CD8-positive, alpha-beta T cell (primary cell): ENCODE measurements at places on chromosomes 11 and 22.

DNA sequence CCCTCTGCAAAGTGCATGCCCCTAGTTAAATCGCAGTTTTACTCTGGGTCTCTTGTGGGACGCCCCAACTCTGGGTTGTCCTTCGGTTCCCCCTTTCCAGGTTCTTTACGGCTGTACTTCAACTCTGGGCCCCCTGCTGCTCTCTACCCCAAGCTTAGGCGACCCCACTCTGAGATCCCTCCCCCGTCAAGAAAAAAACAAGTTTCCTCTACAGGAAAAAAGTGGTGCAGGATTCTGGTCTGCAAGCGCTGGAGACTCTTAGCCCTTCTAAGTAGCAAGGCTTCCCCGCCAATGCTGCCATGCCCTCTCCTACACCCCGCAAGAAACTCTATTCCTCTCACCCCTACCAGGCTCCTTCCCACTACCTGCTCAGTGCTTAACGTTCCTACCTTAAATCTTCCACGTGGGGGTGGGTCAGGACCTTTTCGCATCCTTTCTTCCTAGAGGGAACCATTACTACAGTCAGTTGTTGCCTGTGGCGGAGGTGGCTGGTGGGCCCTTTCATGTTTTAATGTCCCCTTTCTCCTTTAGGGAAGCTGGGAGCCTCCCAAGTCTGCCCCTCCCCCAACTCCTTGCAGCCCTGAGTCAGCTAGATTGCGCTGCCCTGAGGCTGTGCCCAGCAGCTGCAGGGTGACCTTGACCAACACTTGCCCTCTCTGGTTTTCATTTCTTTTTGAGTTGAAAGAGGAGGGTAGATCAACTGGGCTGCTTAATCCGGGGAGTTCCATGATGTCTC, 1.4 kb downstream of the NEFH start:
- DNase-seq = no peak

GRCh38 chr22:22554587-22555284, 4.3 kb downstream of the PRAME start:
- no peak for DNase-seq

- DNase-seq = no peak
Observed at GRCh38 chr11:115224551-115224950, 279.7 kb downstream of the CADM1 start.

DNA sequence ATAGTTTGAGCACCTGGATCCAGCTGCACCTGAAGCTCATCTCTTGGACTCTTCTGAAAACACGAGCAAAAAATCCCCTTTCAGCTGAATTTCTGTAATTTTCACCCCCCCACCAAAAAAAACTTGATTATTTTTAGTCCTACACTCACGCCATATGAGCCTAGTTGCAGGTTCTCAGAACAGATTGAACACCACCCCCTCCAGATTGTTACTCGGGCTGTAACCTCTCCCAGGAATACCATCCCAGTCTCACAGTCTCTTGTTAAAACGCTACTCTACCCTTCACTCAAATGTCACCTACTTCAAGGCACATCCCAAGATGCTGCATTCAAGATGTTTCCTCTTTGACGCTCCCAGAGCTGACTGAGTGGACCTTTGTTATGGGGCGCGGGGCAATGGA, 96.3 kb upstream of the PRDM11 start:
- no peak for DNase-seq

- no peak for DNase-seq
Observed at GRCh38 chr11:94604482-94604881, 37.3 kb downstream of the PIWIL4 start.

GRCh38 chr22:18000441-18001039, 23.8 kb downstream of the MICAL3 start:
- DNase-seq = peak; percentile 52

GRCh38 chr11:131454989-131455388, 84.6 kb downstream of the NTM start:
- DNase-seq = no peak

- DNase-seq = no peak
Observed at GRCh38 chr11:117833401-117833891, 8.9 kb upstream of the FXYD2 start.

DNA sequence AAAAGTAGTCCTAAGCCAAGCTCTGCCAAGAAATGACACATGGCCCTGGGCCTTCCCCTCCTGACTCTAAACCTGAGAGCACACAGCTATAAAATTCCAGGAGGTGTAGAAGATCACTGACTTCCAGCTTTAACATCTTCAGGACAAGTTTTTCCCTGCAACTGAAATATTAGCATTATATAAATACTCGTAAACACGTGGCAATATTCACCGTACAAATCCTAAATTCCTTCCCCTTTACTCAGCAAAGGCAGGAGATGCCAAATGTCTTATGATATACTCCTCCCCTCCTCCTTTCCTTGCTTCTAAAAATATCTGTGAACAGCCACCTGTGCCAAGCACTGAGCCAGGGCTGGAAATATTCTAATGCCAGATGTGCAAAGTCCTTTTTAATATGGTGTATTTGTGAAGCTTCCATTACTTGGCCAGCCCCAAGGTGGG, 194.0 kb downstream of the LARGE1 start:
- DNase-seq = no peak

DNA sequence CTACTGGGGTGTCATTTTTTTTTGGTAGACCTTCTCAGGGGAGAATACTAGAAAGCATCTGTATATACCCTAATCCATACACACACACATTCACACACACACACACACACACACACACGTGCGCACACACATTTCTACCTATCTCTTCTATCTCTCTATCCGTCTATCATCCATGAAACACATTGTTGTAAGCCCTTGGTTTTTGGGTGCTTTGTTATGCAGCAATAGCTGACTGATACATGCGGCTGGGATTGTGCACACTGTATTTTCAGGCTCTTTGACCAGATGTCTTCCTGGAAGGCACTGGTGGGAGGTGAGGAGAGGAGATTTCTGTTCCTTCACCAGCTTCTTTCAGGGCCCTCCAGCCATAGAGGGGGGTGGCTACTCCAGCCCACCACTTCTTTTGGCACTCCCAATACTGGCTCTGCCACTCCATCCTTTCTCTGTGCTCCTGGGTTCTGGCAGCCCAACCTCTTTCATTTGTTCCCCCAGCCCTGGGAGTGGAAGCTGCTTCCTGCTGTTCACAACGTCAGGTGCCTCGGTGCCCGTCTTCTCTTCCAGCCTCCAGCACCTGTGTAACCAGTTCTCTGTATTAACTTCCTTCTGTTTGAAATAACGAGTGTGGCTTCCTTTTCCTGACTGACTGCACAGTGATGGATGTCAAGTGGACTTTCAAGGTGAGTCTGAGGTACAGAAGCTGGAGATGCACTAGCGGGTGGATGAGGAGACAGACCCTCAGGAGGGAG, 12.4 kb upstream of the MUC2 start:
- no peak for DNase-seq

- no peak for DNase-seq
Observed at GRCh38 chr11:44949160-44950030, 1.3 kb downstream of the TP53I11 start.

DNA sequence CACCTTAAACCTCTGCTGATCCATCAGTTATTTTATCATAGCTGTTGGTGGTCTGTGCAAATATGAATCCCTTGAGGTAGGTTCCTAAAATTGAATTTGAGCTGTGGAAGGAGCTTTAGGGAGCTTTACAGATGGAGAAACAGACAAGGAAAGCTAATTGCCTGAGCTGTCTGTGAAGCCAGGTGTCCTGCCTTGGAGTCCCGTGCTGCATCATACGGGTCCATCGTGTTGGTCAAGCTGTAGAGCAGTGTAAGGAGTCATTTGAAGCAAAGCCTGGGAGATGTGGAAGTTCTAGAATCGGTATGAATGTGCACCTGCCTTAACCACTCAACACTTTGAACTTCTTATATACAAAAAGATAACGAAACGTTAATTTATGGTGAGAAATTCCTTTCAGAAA, 1.0 kb downstream of the POLA2 start:
- no peak for DNase-seq

DNA sequence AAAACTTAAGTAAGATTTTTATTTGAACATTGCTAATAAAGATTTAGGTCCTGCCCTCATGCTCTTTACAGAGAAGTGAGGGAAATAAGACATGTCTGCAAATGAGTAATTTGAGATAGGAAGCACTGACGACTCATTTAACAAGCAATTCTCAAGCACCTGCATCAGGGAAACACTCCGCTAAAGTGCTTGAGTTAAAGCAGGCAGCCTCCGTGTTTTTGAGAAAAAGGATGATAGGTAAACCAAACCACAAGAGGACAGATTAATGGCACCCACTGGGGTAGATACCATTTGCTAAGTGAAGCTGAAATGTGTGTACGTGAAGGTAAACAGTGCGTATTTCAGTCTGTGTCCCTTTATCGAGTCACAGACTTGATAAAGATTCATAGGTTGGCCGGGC, 184.6 kb upstream of the CARD18 start:
- DNase-seq = no peak

GRCh38 chr11:60994541-60995080, 23.1 kb downstream of the CD6 start:
- no peak for DNase-seq

DNA sequence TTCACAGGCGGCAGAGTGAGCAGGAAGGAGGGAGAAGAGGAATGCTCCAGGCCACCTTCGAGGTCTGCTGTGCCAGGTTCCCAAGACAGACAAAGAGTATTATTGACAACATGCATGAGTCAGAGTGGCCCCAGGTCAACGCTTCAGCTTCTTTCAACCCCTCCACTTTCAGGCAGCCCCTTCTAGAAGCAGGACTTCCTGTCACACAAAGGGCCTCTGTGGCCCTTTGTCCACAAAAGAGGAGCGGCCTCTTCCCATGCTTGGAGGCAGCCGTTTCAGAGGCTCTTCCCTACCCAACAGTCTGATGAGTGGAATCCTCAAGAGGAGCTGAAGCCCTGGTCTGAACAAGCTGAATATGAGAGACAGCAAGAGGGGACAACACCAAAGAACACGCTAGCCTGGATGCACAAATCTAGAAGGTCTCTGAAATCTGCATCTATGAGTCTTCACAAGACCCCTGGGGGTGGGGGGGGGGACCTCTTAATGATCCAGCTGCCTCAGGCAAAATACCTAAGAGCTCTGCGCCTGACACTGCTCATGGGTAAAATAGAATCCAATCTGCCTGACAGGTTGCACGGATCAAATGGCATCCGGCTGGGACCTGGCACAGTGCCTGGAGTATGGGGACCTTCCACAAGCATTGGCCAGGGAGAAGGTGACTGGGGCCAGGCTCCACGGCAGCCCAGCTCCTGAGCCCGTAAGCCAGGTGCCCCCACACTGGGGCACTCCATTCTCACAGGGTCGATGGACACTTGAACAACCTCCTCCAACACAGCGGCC, 67.5 kb downstream of the PACSIN2 start:
- no peak for DNase-seq

- no peak for DNase-seq
Observed at GRCh38 chr11:68374531-68374930, 62.1 kb downstream of the LRP5 start.

DNA sequence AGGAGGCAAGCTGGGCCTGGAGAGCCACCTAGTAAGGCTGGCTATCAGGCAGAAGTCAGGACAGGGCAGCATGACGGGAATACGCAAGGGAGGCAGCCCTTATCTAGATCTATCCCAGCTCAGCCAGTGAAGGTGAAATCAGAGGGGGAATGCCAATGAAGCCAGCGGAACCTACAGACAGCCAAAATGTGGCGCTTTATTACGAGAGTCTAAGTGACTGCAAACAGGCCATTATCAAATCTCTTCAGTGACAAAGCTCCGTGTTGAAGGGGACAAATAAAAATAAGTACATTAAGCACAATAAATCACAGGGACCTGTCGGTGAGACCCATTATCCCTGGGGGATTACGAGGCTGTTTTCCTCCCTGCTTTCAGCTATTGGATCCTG, 22.8 kb downstream of the LARGE1 start:
- no peak for DNase-seq

- no peak for DNase-seq
Observed at GRCh38 chr11:6201481-6201880, 2.5 kb downstream of the OR52W1 start.

- no peak for DNase-seq
Observed at GRCh38 chr11:130166457-130166784, 6.8 kb downstream of the ST14 start.

- peak; percentile 13 for DNase-seq
Observed at GRCh38 chr11:110376711-110377324, 52.9 kb upstream of the FDX1 start.

DNA sequence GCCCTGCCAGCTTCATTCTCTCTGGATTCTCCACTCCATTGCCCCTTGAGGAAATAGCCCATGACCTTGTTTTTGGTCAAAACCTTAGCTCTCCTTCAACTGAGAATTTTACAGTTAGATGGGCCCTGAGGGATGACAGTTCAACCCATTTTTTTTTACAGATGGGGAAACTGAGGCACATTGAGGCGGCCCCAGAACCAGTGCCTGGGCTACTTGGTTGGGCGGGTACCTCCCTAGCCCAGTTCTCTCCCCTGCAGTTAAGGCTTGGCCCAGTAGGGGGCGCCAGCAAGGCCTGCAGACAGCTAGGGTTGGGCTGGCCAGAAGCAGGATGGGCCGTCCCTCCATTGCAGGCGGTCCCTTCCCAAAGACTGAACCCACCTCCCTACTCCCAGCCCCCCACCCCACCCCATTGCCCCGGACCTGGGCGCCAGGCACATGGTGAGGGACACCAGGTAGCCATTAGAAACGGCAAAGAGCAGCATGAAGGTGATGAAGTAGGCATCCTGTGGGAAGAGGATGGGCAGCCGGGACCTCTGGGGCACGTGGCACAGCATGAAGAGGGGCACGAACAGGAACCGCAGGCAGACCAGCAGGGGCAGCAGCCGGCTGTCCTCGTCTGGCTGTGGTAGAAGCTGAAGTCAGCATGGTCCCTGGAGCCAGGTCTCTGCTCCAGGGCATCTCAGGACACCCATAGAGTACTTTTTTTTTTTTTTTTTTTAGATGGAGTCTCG, 7.6 kb downstream of the SLC29A2 start:
- DNase-seq = peak; percentile 42

DNA sequence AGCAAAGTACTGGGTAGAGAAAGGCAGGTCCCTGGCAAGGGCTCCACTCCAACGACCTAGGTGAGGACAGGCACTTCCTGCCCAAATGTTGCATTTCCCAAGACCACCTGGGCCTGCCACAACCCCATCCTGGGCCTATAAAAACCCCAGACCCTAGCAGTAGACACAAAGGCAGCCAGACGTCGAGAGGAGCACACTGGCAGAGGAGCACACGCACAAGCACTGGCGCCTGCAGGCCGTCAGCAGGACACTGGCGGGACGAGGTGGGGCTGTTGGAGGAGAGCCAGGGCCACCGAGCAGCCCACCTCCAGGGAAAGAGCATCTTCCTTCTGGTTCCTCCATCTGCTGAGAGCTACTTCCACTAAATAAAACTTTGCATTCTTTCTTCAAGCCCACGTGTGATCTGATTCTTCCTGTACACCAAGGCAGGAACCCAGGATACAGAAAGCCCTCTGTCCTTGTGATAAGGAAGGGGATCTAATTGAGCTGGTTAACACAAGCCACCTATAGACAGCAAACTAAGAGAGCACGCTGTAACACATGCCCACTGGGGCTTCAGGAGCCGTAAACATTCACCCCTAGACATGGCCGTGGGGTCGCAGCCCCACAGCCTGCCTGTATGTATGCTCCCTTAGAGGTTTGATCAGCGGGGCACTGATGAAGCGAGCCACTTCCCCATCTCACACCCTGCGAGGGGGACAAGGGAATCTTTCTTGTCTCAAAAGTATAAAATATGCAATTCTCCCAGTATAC, 89.7 kb upstream of the MTMR2 start:
- peak; percentile 19 for DNase-seq
